ENCODE measurements at places on chromosomes 5 and 9.
A peak's percentile ranks its signal among the peaks of the same experiment; 100 is the strongest.

GRCh38 chr5:172142709-172143215 lies 45.3 kb downstream of the STK10 start:
- no peak for DNase-seq

GRCh38 chr9:33109850-33110595 lies 33.5 kb upstream of the SMU1 start:
- no peak for DNase-seq

DNA sequence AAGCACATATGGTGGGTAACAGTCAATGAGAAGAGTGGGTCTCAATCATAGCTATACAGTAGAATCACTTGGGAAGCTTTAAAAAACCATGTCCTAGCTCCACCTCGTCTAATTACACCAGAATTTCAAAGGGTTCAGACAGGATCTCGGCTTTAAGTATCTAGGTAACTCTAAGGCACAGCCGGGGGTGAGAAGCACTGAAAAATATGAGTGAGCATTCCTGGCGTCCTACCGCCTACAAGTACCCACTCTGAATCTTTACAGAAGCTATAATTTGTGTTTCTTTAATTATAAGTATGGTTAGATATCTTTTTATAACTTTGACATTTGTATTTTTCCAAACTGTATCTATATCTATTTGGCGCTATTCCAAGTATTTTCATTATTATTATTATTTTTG lies 16.1 kb downstream of the PAIP1 start:
- DNase-seq = no peak

DNA sequence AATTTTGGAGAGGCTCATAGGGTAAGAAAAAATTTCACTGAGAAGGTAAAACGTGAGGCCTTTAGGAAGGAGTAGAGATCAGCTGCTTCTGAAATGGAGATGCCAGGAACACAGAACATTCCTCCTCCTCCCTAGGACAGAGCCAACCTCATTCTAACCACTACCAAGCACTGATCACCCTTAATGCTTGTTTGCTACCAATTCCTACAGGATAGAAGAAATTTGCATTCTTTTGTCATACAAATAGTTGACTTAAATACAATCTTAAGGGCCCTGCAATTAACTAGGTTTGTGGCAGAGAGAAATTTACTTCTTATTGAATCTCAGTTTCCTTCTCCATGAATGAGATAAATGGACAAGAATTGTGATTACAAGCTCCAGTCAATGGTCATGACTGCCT lies 780.2 kb upstream of the WWC1 start:
- DNase-seq = no peak

GRCh38 chr5:50717651-50718050 lies 51.2 kb downstream of the PARP8 start:
- no peak for DNase-seq

DNA sequence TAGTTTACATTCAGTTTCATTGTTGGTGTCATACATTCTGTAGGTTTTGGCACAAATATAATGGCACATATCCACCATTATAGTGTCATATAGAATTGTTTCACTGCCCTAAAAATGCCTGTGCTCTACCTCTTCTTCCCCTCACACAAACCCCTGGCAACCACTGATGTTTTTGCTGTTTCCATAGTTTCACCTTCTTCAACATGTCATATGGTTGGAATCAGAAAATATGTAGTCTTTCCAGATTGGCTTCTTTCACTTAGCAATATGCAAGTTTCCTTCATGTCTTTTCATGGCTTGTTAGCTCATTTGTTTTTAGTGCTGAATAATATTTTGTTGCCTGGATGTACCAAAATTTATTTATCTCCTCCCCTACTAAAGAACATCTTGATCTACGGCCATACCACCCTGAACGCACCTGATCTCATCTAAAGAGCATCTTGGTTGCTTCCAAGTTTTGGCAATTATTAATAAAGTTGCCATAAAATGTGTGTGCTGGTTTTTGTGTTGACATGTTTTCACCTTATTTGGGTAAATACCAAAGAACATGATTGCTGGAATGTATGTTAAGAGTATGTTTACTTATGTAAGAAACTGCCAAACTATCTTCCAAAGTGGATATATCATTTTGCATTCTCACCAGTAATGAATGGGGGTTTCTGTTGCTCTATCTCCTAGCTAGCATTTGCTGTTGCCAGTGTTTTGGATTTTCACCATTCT lies 17.0 kb upstream of the CDK20 start:
- DNase-seq = no peak

DNA sequence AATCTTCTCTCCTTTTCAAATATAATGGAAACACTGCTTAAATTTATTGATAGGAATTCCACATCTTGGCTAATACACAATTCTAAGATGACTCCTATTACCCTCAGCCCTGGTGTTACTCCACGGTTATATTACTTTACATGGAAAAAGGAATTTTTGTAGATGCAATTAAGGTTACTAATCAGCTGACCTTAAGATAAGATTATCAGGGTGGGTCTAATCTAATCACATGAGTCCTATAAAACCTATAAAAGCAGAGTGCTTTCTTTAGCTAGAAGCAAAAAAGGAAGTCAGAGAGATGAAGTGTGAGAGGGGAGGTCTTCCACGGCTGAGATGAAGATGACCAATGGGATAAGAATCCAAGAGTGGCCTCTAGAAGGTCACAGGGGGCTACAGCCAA lies 268.6 kb downstream of the PDE4D start:
- no peak for DNase-seq

- peak; percentile 3 for DNase-seq
Observed at GRCh38 chr9:125558453-125559092, 148.4 kb downstream of the MAPKAP1 start.

GRCh38 chr9:114688379-114688778 lies 6.4 kb upstream of the TEX48 start:
- DNase-seq = no peak

DNA sequence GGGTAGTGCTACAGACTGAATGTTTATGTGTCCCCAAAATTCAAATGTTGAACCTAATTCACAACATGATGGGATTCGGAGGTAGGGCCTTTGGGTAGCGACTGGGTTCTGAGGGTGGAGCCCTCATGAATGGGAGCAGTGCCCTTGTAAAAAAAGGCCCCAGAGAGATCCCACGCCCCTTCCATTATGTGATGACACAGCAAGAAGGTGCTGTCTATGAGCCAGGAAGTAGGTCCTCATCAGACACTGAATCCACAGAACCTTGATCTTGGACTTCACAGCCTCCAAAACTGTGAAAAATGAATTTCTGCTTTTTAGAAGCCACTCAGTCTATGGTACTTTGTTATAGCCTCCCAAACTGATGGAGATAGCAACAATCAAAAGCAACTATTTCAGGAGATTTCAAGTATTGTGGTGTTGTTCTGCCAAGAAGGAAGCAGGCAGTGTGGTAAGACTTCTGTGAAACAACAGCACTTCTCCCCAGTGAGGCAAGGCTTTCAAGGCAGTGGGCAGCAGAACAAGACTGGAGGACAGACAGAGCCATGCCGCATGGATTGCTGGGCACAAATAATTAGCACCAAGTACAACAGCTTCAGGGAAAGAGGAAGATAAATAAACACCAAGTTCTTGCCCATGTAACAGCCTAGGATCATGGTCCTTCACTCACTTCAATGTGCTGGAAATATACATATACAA lies 76.1 kb downstream of the OR2K2 start:
- DNase-seq = no peak

GRCh38 chr5:93184041-93184440 lies 397.0 kb downstream of the NR2F1-AS1 start:
- no peak for DNase-seq

DNA sequence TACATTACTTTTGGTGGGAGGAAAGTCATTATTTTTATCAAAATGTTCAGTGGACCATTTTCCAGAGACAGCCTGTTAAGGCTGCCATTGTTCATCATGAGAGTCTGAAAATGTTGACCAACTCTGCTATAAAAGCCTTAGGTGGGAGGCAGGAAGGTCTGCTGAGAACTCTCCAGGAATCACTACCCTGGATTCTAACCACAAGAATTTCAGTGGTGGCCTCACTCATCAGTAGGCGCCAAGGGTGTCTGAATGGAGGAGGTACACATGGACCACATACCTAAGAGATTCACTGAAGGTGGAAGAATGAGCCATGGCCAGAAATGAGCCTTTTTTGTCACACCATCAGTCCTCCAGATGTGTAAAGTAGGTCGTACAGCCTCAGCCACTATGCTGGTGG lies 21.0 kb upstream of the TLX3 start:
- no peak for DNase-seq
